ENCODE measurements at places on chromosomes 2 and 18. TPM values are rescaled to one million over a fixed set of nuclear protein-coding genes. Genes with fewer than 3 reads are reported as not detected.
A peak's percentile ranks its signal among the peaks of the same experiment; 100 is the strongest.

DNA sequence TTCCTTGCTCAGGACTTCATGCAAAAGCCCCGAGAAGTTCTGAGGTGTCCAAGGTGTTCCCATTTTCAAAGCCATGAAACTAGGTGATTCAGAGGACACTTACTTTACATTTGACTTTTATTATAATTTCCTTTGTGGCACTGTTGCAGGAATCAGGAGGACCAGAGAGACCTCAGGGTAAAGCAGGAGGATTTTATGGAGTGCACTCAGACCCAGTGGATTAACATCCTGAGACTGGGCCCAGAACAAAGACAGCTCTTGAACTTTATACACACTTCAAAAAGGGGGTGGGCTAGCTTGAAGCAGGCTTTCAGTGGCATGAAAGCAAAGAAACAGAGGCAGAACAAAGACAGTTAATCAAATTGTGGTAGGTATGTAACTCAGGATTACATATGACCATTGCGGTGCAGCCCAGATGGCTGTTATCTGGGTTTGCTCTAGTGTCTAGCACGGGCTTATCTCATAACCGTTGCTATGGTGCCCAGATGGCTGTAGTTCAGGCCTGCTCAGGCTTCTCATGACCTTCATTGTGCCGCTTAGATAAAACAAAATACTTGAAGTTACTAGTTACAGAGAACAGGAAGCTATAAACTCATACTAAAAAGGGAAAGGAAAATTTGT lies 39.4 kb downstream of the TMEM182 start:
- H3K4me3 ChIP-seq, result no peak overlapping the region
- peaks cover 37% of the 10 kb centered on the region for H3K4me1 ChIP-seq
- no peak overlapping the region for H3K27ac ChIP-seq
- DNase-seq, result no peak
- H3K36me3 ChIP-seq, result peaks cover 19% of the 10 kb centered on the region

DNA sequence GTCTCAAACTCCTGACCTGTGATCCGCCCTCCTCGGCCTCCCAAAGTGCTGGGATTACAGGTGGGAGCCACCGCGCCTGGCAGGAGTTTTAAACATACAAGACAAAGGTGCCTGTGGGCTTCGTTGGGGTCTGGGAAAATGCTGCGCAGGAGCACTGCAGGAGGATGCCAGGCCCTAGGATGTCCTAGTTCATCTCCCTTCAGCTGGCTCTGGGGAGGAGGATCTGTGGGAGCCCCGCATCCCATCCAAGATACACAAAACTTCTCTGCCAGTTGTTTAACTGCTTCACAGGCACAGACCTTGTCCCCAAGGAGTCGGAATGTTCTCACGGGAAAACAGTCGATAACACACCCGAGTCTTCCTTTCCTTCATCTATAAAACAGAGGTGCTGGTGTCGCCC lies 89.1 kb downstream of the POLR1A start:
- H3K27ac ChIP-seq, result no peak overlapping the region
- no peak overlapping the region for H3K4me3 ChIP-seq
- no peaks in the 10 kb centered on the region for H3K27me3 ChIP-seq

ST6GAL2 gene
- not detected for polyA plus RNA-seq

ANKRD23 gene
- polyA plus RNA-seq, result 2.7 TPM

DNA sequence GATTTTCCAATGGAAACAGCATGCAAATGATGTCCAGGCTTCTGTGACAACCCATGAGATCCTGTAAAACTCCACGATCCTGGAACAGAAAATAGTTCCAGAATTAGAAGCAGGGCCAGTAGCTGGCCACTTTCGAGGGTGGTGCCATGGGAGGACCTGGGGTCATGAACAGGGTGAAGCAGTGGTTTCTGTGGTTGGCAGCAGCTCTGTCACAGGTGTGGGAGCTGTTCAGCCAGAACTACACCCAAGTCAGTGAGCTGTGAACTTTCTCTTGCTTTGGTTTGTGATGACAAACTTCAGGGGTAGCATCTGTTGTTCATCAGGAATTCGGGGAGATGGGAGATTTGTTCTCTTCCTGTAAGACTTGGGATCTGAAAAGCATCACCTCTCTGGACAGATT lies 314.4 kb upstream of the NT5C1B start:
- no peaks in the 10 kb centered on the region for H3K27me3 ChIP-seq
- no peak for DNase-seq
- no peaks in the 10 kb centered on the region for H3K36me3 ChIP-seq
- H3K4me1 ChIP-seq, result no peaks in the 10 kb centered on the region
- H3K27ac ChIP-seq, result no peak overlapping the region

CNTNAP5 gene
- polyA plus RNA-seq, result not detected

IFIH1 gene
- 1.5 TPM for polyA plus RNA-seq

DNA sequence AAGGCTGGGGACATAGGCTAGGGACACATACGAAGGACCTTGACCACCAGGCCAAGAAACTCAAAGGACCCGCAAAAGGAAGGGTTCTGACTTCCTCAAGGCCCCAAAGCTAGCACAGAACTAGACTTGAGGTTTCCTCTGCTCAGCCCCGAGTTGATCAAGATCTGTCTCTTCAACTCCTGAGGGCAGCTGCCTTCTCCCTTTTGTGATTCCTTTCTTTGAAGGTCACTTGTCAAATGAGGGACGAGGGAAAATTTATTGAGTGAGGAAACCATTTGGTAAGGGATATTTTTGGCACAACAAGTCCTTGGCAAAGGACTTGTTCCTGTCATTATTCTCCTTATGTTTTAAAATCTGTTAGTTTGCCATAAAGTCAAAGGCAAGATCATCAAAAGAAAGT lies 12.3 kb upstream of the ROCK2 start:
- no peak overlapping the region for H3K4me3 ChIP-seq
- DNase-seq, result no peak
- H3K36me3 ChIP-seq, result peaks cover 14% of the 10 kb centered on the region
- peak overlapping the region; percentile 93 for H3K27ac ChIP-seq

DNA sequence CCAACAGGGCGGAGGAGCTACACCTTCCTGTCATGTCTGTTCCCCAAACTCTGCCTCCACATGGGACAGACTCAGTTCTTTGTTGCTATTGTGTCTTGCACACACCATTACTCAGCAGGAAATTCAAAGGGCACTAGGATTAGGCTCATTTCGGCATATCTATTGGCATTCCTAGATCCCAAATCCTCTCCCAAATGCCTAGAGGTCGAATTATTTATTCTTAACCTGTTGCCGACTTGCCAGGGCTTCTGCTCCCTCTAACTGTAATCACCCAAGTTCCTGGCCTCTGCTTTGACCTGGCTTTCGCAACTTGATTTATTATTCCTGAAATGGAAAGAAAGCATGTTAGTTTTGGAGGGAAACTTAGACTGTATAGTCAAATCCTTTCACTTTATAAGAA lies 67.8 kb upstream of the ST6GAL2 start:
- DNase-seq, result no peak
- H3K36me3 ChIP-seq, result no peaks in the 10 kb centered on the region
- H3K27me3 ChIP-seq, result no peaks in the 10 kb centered on the region
- no peak overlapping the region for H3K27ac ChIP-seq
- H3K4me1 ChIP-seq, result no peaks in the 10 kb centered on the region

GRCh38 chr2:170493426-170494097 lies 221.6 kb upstream of the SP5 start:
- H3K27me3 ChIP-seq, result peaks cover 18% of the 10 kb centered on the region
- no peak overlapping the region for H3K4me3 ChIP-seq
- H3K4me1 ChIP-seq, result peaks cover 8% of the 10 kb centered on the region
- H3K27ac ChIP-seq, result no peak overlapping the region

FLACC1 gene
- 0.51 TPM for polyA plus RNA-seq

DNA sequence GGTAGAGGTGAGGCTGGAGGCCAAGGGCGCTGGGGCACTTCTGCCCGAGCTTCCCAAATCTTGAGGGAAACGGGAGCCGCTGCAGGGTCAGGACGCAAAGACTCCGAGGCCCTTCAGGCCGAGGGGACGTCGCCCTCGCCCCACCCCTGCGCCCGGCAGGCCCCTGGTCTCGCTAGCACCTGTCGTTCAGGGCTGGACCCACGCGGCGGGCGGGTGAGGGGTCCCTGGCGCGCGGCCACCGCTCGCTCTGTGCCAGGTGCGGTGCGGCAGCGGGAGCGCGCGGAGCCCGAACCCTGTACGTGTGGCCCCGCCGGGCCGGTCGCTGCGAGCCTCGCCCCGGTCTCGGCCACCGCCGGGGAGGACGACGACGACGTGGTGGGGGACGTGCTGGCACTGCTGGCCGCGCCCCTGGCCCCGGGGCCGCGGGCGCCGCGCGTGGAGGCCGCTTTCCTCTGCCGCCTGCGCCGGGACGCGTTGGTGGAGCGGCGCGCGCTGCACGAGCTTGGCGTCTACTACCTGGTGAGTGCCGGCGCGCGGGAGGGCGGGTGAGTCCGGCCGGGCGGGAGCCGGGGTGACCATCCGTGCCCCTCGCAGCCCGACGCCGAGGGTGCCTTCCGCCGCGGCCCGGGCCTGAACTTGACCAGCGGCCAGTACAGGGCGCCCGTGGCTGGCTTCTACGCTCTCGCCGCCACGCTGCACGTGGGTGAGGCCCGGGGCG lies 4.9 kb downstream of the ERFE start:
- peak overlapping the region; percentile 59 for H3K4me3 ChIP-seq
- no peak overlapping the region for H3K27ac ChIP-seq
- H3K27me3 ChIP-seq, result peaks cover 52% of the 10 kb centered on the region
- DNase-seq, result no peak

GRCh38 chr18:75154997-75155396 lies 53.9 kb downstream of the PTGR3 start:
- peaks cover 1% of the 10 kb centered on the region for H3K4me1 ChIP-seq
- no peak overlapping the region for H3K4me3 ChIP-seq
- H3K36me3 ChIP-seq, result no peaks in the 10 kb centered on the region
- H3K27ac ChIP-seq, result no peak overlapping the region

DNA sequence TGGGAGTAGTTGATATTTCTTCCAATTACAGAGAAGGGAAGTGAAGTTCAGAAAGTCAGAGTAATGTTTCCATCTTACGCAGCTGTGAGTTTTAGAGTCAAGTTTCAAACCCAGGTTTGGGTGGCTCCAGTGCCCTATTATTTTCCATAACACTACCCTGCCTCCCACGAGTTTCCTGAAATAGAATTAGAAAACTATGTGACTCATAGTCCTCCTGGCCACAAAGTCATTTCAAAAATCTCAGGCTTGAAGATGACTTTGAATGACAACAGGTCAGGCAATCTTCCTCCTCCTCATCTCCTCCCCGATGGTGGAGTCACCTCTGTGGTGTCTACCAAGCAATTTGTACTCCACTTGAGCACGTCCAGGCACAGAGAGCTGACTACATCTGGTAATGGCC lies 212.3 kb upstream of the TRIB2 start:
- no peaks in the 10 kb centered on the region for H3K27me3 ChIP-seq
- H3K4me1 ChIP-seq, result no peaks in the 10 kb centered on the region
- H3K36me3 ChIP-seq, result no peaks in the 10 kb centered on the region
- H3K4me3 ChIP-seq, result no peak overlapping the region

CCDC68 gene
- 10.9 TPM for polyA plus RNA-seq

FZD7 gene
- polyA plus RNA-seq, result 0.38 TPM

- H3K36me3 ChIP-seq, result no peaks in the 10 kb centered on the region
- H3K27me3 ChIP-seq, result no peaks in the 10 kb centered on the region
- H3K27ac ChIP-seq, result no peak overlapping the region
- no peak for DNase-seq
- H3K4me1 ChIP-seq, result peaks cover 9% of the 10 kb centered on the region
Observed at GRCh38 chr2:149648282-149649030, 60.9 kb upstream of the MMADHC start.

GRCh38 chr2:71592181-71592711 lies 138.9 kb downstream of the DYSF start:
- peaks cover 25% of the 10 kb centered on the region for H3K4me1 ChIP-seq
- no peak overlapping the region for H3K4me3 ChIP-seq
- H3K27me3 ChIP-seq, result peaks cover 18% of the 10 kb centered on the region

GRCh38 chr2:180472133-180472532 lies 465.0 kb upstream of the CWC22 start:
- DNase-seq, result no peak
- H3K27me3 ChIP-seq, result no peaks in the 10 kb centered on the region
- no peak overlapping the region for H3K4me3 ChIP-seq

HES6 gene
- 25.3 TPM for polyA plus RNA-seq

R3HDM1 gene
- 47.8 TPM for polyA plus RNA-seq

- no peaks in the 10 kb centered on the region for H3K4me1 ChIP-seq
- peaks cover 3% of the 10 kb centered on the region for H3K36me3 ChIP-seq
- peak; percentile 65 for DNase-seq
- H3K27me3 ChIP-seq, result no peaks in the 10 kb centered on the region
- no peak overlapping the region for H3K27ac ChIP-seq
- no peak overlapping the region for H3K4me3 ChIP-seq
Observed at GRCh38 chr2:230762317-230762896, 49.8 kb downstream of the CAB39 start.

CROCC2 gene
- polyA plus RNA-seq, result not detected

GRCh38 chr2:112482309-112483041 lies 519 bp downstream of the TTL start:
- H3K4me1 ChIP-seq, result peaks cover 24% of the 10 kb centered on the region
- peaks cover 10% of the 10 kb centered on the region for H3K36me3 ChIP-seq
- peak overlapping the region; percentile 97 for H3K4me3 ChIP-seq
- H3K27ac ChIP-seq, result peak overlapping the region; percentile 80
- no peaks in the 10 kb centered on the region for H3K27me3 ChIP-seq

CDC42EP3 gene
- not detected for polyA plus RNA-seq

- no peaks in the 10 kb centered on the region for H3K36me3 ChIP-seq
- H3K4me1 ChIP-seq, result no peaks in the 10 kb centered on the region
- no peak overlapping the region for H3K27ac ChIP-seq
- DNase-seq, result no peak
- no peaks in the 10 kb centered on the region for H3K27me3 ChIP-seq
Observed at GRCh38 chr2:212546669-212547068, 8.1 kb upstream of the ERBB4 start.

DNA sequence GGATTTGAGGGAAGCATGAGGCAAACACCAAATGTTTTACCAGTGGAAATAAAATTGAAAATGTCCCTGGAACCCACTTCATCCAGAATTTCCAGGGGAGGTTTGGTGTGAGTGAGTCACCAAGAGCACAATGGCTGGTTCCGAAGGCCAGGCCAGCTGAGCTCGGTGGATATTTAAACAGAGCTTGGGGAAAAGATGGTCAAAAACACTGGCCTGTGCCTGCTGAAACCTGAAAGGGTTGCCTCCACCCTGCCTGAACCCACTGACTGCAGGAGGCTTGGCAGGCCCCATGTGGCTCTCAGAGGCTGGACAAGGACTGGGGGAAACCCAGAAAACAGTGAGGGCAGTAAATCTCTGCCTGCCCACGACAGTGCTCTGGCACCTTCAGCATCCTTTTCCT lies 93.9 kb downstream of the TTC32 start:
- no peak overlapping the region for H3K4me3 ChIP-seq
- H3K4me1 ChIP-seq, result no peaks in the 10 kb centered on the region
- peaks cover 21% of the 10 kb centered on the region for H3K27me3 ChIP-seq
- H3K27ac ChIP-seq, result no peak overlapping the region
- no peak for DNase-seq
- H3K36me3 ChIP-seq, result no peaks in the 10 kb centered on the region

DNA sequence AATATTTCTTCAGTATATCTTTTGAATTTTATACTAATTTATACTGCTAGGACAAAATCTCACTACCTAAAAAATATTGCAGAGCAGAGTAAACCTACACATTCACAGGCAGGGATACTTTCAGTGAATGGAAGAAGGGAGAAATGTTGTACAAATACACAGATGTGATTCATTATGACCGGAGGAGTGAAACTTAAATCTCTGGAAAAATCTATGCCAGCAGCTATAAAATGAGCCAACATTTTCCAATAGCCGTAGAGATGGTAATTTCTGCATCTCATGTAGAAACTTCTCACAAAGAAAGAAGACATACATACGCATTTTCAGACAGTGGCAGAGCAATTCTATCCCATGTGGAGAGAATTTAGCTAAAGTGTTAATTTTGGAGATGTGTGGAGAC lies 54.8 kb downstream of the KCNS3 start:
- no peaks in the 10 kb centered on the region for H3K4me1 ChIP-seq
- H3K36me3 ChIP-seq, result no peaks in the 10 kb centered on the region
- H3K27ac ChIP-seq, result no peak overlapping the region
- no peaks in the 10 kb centered on the region for H3K27me3 ChIP-seq
- no peak overlapping the region for H3K4me3 ChIP-seq

CREG2 gene
- polyA plus RNA-seq, result 0.26 TPM
